ENCODE measurements at places on chromosomes 11 and 22.

DNA sequence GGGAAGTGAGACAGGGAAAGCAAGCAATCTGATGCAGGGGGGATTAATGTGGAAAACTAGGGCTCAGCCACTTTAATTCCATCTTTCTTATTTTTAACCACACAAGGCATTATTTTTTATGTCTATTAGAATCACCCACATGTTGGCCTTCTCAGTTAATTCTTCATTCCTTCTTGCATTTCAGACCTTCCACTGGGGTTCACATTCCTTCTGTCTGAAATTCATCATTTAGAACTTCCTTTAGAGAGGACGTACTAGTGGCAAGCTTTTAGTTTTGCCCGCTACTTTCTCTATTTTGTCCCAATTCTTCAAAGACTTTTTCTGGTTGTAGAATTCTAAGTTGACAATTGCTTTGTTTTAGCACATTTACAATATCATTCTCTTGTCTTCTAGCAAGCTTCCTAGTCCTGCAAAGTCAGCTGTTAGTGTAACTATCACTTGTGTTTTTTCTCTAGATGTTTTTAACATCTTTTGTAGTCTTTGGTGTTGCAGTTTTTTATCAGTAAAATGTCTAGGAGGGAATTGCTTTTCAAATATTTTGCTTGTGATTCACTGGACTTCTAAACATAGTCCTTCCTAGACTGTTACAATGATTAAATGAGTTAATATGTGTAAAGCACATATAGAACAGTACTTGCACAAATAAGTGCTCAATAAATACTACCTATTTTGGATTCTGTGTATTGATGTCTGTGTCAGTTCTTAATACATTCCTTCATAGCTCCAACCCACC is 5.5 kb upstream of the NNMT start:
- no peak for DNase-seq

GRCh38 chr11:27505781-27506180 is 788 bp downstream of the LIN7C start:
- no peak for DNase-seq

DNA sequence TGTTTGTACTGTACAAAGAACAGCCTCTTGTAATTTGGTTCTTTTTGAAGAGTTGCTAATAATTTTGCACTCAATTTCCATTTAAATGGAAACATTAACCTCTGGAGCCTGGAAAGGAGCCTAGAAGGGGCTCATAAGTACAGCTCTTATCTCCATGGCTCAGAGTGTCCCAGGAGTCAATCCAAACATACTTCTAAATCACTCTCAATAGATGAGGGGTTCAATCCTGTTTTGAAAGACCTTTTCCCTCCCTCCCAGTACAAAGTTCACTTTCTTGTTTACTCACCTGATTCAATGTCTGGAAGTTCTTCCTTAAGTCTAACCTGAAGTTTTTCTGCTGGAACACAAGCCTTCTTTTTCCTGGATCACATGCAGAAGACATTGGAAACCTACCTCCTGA is 273.0 kb upstream of the PLET1 start:
- DNase-seq = no peak

- DNase-seq = no peak
Measured at GRCh38 chr11:130486987-130487923, 38.8 kb downstream of the ADAMTS15 start.

DNA sequence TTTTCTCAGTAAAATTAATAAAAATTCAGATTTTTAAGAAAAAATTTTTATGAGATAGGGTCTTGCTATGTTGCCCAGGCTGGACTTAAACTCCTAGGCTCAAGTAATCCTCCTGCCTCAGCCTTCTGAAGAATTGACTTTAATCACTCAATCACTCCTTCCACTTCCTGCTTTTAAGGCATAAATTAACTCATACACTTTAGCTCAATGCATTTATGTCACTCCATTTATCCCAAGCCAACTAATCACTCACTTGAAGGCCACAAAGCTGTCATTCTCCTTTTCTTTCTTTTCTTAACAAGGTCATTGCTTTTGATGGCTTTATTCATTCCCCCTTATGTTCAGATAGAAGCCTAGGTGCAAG is 877 bp downstream of the ALG9 start:
- DNase-seq = no peak

GRCh38 chr11:65315204-65315865 is 669 bp downstream of the CDC42EP2 start:
- DNase-seq = no peak

DNA sequence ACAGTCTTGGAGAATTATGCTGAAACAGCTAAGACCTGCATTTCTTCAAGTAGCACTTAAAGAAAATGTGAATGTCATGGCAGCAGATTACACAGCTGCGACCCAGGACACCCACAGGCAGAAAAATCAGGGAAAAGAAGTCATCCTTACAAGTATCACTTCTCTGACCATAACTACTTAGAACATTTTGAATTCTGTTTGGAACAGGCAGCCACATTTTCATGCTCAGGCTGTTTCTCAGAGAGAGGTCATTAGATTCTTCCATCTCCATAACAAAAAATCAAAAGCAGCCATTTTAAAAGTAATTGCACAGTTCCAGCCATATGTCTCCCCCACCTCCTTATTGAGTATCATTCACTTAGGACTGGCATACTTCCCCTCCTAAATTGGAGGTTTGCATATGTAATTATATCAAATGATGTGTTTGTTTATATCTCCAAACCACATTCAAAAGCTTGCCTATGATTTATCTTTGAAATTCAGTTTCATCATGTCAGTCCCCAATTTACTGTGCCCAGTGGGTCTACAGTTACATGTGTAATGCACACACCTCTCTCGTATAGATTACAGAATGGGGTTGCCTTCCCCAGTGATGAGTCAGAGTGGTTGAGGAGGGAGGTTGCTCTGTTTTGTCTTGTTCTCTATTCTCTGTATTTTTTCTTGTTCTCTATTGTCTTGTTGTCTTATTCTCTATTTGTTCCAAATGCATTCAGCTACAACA is 276.5 kb upstream of the MTNR1B start:
- DNase-seq = no peak

- DNase-seq = no peak
Measured at GRCh38 chr11:118581057-118581456, 8.8 kb downstream of the ARCN1 start.

DNA sequence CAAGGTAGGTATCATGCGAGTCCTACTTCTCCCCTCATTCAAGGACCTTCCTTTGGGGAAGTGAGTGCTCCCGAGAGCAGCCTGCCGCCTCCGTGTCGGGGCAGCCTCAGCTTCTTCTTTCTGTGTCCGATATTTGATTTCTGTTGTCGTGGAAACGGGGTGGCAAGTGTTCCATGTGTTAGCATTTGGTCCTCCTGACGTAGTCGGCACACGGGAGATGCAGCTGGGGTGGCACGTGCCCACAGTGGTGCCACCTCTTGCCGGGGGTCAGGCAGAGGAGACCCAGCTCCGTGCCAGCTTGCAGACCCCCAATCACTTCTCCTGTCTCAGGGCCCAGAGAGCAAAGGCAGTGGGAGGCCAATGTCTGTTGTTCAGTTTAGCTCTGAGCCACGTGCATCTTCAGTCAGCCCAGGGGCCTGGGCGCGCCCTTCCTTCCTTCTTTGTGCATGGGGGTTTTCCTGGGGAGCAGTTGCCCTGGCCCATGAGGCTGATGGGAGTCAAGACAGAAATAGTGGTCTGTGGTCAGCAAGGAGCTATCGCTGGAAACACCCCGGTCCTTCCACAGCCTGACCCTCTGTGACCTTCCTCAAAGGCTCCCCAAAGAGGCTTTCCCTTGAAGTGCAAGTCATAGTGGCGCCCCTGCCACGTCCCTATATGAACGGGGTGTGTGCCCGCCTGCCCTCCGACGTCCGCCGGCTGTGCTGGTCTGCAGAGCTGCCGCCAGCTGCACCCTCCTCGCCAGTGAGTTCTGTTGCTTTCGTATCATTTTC is 44.5 kb downstream of the PARVB start:
- DNase-seq = no peak

DNA sequence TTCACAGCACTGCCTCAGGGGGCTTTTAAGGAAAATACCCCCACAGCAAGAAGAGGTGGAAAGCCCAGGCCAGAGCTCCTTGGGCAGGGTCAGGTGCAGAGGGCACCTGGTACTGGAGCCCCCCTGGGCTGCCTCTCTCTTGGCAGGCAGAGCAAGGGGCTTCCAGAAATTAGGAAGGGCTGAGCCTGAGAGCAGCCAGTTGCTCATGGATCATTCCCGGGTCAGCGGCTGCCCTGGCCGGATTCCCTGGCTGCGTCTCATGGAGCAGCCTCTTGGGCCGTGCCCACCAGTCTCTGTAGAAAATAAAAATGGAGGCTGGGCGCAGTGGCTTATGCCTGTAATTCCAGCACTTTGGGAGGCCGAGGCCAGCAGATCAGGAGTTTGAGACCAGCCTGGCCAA is 10.3 kb upstream of the OMP start:
- no peak for DNase-seq

- no peak for DNase-seq
Measured at GRCh38 chr11:120141113-120141767, 3.3 kb upstream of the TRIM29 start.

DNA sequence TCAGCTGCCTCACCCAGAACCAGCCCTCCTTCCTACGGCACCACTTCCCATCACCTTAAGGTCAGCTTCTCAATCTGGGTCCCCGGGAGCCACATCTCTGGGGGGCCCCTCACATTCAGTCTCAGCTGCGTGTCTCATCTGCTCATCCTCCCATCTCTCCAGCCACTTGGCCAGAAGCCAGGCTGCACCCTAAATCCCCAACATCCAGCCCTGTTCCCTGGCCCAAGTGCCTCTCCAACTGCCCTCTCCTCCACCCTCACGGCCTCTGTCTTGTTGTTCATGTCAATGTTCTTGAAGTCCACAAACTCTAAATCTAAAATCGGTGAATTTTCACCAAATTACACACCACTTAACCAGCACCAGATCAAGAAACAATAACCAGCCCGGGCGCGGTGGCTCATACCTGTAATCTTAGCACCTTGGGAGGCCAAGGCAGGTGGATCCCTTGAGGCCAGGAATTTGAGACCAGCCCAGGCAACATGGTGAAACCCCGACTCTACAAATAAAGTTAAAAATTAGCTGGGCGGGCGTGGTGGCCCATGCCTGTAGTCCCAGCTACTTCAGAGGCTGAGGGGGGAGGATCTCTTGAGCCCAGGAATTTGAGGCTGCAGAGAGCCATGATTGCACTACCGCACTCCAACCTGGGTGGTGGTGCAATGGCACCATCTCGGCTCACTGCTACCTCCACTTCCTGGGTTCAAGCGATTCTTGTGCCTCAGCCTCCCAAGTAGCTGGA is 33.7 kb downstream of the A4GALT start:
- DNase-seq = no peak

- DNase-seq = no peak
Measured at GRCh38 chr11:70730411-70730810, 332.1 kb downstream of the CTTN start.

GRCh38 chr11:26229981-26230380 is 101.9 kb upstream of the ANO3 start:
- no peak for DNase-seq

DNA sequence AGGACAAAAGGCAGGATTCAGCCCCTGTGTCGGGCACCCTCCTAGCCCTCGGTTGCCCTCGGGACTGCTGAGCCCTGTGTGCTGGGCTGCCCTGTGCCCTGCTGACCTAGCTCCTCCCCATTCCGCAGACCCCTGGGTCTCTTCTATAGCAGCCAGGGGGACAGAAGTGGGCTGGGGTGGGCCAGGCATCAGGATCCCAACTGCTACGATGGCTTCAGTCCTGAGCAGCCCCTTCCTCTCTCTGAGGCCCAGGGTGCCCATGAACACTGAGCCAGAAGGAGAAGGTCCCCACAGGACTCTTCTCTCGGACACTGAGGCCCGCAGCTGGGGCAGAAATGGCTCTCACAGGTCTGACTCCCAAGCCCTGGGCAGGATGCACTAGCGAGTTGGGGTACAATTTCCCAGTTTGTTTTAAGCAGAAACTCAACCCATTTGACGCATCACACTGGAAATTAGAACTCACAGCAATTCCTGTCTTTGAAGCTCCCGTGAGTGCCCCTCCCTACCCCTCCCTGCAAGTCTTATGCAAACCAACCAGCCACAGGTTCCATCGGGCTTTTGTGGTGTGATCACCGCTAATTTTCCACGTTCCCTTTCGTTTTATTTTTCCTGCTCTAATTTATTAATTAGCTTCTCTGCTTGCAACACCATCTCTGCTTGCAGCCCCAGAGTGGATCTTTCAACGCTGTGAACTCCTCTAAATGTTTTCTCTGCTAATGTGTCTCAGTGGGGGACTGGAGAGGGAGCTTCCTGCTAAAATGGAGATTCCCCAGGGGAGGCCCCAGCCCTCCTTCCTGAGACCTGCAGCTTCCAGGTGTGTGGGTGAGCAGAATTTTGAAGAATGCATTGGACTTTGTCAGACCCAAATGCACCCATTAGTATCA is 56.7 kb downstream of the PHF21B start:
- DNase-seq = no peak

- no peak for DNase-seq
Measured at GRCh38 chr11:373716-374551, 4.6 kb downstream of the B4GALNT4 start.

DNA sequence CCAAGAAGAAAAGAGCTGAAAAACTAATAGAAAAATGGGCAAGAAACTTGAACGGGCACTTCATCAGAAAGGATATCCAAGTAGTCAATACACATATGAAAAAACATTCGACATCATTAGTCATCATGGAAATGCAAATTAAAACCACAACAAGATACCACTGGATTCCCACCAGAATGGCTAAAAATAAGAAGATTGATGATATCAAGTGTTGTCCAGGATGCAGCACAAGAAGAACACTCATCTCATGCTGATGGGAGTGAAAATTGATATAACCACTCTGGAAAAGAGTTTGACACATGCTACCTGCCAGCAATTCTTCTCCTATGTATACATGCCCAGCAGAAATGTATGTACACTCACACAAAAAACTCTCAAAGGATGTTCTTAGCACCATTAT is 26.9 kb upstream of the SCUBE2 start:
- DNase-seq = no peak

DNA sequence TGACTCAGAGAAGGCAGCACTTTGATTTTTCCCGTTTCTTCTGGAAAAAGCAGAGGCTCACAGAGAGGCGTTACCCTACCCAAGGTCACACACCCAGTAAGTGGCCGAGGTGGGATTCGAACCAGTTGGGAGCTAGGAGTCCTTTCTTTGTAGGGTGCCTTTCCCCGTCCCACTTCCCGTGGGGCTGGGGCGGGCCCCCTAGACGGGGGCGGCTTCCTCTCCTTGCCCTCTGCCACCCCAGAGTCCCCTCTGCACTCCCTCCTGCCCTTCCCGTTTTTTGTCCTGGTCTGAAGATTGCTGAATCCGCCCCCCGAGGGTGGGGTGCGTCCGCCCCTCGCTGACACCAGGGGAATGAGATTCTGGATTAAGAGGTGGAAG is 747 bp downstream of the TPCN2 start:
- DNase-seq = no peak

GRCh38 chr22:20015187-20015625 is 1.4 kb downstream of the ARVCF start:
- no peak for DNase-seq

DNA sequence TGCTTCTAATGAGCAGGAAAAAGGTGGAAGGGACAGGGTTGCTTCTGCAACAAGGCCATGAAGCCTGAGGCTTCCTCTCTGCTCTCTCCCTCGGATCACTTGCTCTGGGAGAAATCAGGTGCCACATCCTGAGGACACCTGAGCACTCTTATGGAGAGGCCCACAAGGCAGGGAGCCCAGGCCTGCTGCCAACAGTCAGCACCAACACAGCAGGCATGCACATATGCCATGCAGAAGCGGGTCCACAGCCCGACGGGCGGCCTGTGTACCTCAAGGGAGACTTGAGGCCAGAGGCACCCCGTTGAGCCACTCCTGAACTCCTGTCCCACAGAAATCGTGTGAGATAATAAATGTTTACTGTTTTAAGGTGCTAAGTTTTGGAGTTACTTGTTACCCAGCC is 9.5 kb downstream of the TTLL12 start:
- DNase-seq = no peak
